ENCODE measurements at places on chromosomes 6 and 20.

- DNase-seq = no peak
Measured at GRCh38 chr6:22401206-22401605, 104.4 kb upstream of the PRL start.

DNA sequence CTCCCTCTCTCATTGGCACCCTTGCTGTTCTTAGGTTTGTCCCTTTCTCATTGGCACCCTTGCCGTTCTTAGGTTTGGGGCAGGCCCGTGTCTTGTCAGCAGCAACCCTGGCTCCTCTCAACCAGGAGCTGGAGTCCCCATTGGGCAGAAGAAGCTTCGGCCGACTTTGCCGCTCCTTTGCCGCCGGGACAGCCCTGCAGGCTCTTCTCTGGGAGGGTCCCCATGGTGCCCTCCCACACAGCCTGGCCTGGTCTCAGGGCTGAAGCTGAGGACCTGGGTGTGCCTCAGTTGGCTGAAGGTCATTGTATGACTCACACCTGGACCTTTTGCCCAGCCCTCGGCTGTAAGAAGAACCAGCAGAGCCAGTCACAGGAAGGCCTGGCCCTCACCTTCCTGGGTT lies 59.6 kb downstream of the PPP1R14C start:
- DNase-seq = no peak

DNA sequence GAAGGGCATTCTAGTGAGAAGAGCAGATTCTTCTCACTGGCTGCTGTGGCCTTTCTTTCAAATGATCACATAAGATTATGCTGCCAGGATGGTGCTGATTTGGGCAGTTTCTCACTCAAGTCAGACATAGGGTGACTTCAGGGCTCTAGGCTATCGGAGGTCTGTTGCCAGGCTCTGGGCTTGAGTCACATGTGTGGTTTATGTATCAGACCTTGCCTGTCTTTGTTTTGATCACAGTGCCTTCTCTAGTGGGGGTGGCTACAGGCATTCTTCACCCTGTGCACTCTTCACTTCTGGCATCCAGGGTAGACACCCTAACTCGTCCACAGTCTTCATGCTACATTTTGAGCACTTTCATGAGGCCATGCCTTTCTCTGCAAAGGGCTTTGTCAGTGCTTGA lies 823.7 kb upstream of the MAN1A1 start:
- no peak for DNase-seq

GRCh38 chr20:47809161-47809960 lies 24.1 kb upstream of the SULF2 start:
- DNase-seq = no peak

- DNase-seq = no peak
Measured at GRCh38 chr20:4136078-4136966, 121.0 kb upstream of the RNF24 start.

GRCh38 chr20:20009784-20010253 lies 7.3 kb upstream of the NAA20 start:
- DNase-seq = no peak

DNA sequence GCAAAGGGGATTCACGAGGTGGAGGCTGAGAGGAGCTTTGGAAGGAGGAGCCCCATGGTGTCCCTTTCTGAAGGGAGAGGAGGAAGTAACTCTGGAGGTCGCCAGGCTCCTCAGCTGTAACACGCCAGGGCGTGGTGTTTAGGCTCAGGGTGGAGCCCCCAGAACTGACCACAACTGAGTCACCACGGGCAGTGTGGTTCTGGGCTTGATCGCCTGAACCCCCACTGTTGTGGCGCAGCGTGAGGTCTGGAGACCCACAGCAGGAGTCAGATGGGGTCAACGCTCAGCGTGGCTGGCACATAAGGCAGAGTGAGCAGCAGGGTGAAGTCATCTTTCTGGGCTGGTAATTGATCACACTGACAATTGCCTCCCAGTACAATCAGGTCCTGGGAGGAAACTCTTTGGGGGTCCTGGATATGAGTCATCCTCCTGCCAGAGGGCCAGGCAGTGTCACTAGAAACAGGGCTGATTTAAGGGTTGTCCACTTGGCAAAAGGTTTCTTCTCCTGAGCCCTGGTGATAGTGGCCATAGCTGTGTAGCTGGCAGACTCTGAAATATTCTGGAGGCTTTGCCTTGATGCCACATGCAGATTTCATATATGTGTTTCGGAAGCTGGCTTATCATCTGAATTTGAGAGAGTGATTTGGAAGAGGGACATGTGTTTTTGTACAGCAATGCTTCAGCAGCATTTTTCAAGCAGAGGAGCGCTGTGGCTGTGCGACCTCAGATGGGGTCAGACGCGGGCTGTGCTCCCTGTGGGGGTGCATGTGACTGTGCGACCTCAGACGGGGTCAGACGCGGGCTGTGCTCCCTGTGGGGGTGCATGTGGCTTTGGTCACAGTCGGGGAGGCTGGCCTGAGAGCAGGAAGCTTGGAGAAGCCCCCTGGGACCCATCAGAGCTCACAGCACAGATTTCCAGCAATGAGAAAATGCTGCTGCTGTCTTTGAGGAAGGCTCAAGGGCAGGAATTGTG lies 50.0 kb downstream of the SYNJ2 start:
- no peak for DNase-seq

DNA sequence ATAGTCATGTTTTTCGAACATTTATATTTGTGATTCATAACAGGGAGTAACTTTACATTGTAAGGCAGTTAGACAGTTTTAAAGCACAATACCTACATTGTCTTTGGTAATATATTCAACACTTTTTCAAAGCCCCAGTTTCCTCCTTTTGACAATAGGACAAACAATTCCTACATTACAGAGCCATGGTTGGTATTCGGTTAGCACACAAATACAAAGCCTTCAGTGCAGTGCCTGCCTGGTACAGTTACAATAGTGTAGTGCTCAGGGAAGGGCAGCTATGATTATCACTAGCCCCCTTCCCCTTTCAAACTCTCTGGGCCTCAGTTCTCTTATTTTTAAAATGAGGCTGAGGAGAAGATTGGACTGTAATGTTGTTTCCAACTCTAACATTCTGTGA lies 207.8 kb downstream of the TPBG start:
- no peak for DNase-seq

DNA sequence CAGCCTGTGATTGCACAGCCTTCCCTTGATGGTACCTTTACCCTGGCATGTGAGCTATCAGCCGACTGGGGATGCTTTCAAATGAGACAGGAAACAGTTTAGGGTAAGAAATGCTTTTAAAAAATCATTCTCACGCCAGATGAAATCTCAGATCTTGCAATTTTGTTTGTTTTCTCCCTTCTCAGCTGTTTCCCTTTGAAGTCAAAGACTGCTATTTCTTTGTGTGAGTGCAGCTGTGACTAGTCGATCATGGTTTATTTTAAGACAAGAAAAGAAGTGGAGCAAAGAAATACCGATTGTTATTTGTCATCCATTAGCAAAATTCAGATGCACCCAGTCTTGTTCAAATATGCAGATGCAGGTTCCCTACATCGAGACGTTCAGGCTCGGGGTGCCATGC lies 489.7 kb downstream of the QKI start:
- DNase-seq = no peak

- DNase-seq = no peak
Measured at GRCh38 chr6:101398716-101399615, 5.5 kb downstream of the GRIK2 start.

GRCh38 chr20:23123886-23124285 lies 37.8 kb upstream of the CD93 start:
- no peak for DNase-seq

- DNase-seq = no peak
Measured at GRCh38 chr6:158596861-158597260, 37.0 kb downstream of the TMEM181 start.

GRCh38 chr6:66478705-66479104 lies 771.7 kb upstream of the EYS start:
- DNase-seq = no peak

- DNase-seq = no peak
Measured at GRCh38 chr20:2144850-2145249, 43.2 kb downstream of the STK35 start.

DNA sequence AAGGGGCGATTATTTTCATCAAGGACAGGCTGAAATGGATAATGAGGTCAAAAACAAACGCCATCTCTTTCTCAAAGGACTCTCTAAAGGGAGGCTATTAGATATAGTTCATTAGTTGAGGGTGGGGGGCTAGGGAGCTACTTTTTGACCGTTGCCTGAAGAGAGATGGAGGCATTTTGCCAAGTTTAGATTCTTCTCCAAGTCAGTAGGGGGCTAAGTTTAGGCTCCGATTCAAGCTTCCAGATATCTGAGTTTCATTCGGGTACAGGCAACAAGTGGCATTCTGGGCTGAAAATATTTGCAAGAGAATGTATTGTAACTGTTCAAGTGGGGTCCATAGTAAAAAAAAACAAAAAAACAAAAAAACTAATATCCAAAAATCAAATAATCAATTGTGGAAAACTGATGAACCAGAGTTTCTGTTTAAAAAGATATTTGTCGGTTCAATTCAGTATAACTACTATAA lies 43.4 kb upstream of the PIM1 start:
- no peak for DNase-seq

DNA sequence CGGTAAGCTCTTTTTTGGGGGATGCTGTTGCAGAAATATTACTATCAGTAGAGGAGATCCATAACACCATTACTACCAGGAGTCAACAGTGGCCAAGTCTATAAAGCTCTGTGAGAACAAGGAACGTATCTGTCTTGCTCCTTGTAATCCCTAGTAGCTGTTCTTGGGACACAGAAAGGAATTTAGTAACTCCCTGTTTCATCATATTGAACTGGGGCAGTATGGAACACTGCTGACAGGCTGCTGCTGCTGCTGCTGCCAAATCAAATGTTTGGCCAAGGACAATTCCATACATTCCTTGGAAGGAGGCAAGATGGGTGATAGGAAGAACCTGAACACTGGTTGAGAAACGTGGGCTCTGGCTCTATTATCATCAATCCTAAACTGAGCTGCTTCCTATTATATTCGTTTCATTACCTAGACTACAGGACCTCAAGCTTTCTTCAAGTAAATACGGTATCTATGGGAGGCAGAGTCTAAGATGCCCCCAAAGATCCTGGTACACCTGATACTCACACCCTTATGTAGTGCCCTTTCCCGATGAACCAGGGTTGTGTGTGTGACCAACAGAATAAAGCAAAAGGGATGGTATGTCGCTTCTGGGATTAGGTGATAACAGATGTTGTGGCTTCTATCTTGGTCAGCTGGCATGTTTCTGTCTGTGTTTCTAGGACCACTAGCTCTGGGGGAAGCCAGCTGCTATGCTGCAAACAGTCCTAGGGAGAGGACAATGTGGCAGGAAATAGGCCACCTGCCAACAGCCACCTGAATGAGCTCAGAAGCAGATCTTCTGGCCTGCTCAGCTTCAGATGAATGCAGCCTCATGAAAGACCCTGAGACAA lies 39.5 kb downstream of the ELOVL5 start:
- no peak for DNase-seq

DNA sequence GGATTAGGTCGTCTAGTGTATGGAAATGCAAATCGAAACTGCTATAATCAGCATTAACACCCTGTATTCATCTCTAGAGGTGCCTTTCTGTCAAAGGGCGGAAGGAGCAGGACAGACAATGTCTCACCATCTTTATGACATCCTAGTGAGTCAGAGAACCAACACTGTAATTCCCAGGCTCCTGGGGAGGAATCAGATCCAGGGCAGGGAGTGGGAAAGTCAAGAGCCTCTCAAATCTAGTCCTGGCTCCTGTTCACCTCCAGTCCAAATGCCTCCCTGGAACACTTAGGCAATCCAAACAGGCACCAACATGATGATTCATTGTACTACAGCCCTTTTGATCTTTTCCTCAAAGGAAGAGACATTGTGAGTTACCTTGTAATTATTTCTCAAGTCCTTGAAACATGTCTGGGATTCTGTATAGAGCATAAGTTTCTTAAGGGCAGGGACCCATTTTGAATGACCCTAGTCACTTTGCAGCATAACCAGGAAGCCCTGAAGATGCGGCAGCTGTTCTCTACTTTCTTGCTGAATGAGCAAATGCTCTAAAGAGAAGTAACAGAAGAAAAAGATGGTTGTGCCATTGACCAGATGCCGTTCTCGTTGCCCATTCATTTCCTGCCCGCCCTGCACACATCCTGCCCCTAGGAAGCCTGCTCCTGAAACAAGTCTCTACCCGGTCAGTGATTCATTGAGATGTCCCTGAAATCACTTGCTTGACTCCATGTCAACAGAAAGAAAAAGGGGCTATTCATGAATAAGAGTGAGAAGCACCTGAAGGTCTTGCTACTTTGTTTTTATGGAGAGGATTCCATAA lies 112.8 kb upstream of the JARID2 start:
- no peak for DNase-seq

GRCh38 chr6:144816936-144817335 lies 531.8 kb downstream of the UTRN start:
- DNase-seq = no peak

DNA sequence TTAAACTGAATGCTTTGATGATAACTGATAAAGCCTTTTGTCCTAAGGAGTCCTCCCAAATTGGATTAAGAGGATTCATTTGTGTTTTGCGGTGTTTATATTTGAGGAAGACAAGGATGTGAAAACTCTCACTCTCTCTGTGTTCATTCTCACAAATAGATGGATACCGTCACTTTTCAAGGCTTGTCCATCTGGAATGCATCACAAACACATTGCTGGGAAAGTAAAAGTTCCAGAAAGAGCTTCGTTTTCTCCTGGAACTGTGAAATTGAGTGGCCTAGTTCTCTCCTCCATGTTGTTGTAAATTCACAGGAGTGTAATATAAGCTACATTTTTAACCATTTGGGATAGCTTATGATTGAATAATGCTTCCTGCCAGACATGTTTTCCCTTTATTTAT lies 581.6 kb upstream of the FLRT3 start:
- DNase-seq = no peak

DNA sequence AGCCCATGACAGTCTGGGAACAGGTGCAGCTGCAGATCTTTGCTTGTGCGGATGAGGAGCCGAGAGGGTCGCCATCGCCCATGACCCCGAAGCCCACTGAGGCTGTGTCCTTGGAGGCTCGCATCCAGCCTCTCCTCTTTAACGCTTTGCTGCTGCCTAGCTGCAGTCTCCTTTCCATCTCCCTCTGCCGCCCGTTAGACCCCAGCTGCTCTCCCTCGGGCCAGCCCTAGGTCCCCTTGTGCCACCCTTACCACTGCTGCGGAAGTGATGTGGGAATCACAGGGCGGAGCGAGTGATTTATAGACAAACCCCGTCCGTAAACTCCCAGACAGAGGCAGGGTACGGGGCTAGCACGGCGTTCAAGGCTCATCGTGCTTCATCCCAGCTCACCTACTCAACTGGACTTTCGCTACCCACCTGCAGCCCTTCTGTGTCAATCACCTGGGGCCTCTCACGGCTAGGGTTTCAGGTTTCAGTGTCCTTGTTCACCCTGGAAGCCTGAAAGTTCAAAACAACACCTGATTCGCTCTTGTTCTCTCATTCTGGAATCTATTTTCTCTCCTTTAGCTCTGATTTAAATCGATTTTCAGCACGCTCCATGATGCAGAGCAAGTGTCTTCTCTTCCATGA lies 76.1 kb downstream of the PAX1 start:
- DNase-seq = no peak

DNA sequence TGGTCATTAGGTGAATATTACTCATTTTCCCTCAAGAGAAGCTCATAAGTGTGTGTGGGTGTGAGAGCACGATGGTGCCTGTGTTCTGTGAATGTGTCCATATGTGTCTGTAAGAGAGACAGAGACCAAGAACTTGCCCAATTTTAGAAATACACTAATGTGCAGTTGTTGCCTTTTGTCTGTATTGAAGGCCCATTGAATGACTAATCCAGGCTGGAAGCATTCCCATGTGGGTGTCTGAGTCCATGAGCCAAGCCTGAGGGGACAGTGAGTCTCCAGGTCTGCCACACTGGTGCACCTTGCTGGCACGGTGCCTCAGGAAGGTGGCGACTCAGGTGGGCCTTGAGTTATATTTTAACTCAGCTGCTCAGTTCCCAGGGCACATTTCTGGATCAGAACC lies 25.5 kb upstream of the ASXL1 start:
- no peak for DNase-seq

All from stimulated activated CD4-positive, alpha-beta T cell treated with anti-CD3 and anti-CD28 coated beads, TNF-alpha, amount 100 ng/mL, for 1 hour (primary cell).